Left ventricle myocardium superior (tissue), 1 donor: ENCODE measurements at places on chromosomes 7 and 10. TPM values are rescaled to one million over a fixed set of nuclear protein-coding genes. Genes with fewer than 3 reads are reported as not detected.

Gene NRAP
- total RNA-seq = 826 TPM

Gene AGMO
- total RNA-seq = 0.32 TPM

Gene PNLIPRP2
- not detected for total RNA-seq

Gene HMX3
- total RNA-seq = not detected

DNA sequence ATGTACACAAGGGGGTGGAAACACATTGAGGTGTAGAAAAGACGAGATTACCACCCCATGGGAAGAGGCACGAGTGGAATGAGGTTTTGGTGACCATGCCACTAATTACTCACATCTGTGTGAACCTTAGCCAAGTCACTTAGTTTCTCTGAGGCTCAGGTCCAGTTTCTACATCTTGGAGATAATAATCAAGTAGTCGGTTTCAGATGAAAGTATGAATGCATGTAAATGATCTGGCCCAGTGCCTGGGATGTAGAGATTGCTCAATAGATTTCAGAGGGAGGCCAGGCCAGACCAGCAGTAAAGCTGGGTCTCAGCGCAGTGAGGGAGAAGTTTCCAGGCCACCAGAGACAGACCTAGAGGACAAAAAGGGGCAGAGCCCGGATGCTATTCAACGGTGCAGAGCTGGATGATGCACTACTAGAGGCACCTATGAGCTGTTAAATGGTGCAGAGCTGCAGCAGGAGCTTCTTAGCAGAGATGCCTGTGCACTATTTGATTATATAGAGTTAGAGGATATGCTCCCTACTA lies 725.1 kb downstream of the GRID1 start:
- DNase-seq = no peak

- DNase-seq = no peak
Observed at GRCh38 chr7:123401295-123401694, 133.1 kb downstream of the IQUB start.

DNA sequence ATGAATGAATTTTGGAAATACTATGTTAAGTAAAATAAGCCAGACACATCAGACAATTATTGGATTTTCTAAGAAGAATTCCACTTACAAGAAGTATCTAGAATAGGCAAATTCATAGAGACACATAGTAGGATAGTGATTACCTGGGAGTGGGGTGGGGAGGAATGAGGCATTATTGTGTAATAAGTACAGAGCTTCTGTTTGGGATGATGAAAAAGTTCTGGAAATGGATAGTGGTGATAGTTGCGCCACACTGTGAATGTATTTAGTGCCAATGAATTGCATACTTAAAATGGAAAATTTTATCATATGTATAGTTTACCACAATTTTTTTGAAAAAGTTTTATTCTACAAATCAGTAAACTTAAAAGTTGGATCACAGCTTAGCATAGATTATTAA lies 297.2 kb upstream of the KAT6B start:
- DNase-seq = no peak
